ENCODE measurements at places on chromosomes 13 and 19.

GRCh38 chr19:4877753-4878490, 10.5 kb upstream of the PLIN3 start:
- DNase-seq, result no peak

GRCh38 chr13:48930918-48931317, 44.8 kb upstream of the FNDC3A start:
- no peak for DNase-seq

DNA sequence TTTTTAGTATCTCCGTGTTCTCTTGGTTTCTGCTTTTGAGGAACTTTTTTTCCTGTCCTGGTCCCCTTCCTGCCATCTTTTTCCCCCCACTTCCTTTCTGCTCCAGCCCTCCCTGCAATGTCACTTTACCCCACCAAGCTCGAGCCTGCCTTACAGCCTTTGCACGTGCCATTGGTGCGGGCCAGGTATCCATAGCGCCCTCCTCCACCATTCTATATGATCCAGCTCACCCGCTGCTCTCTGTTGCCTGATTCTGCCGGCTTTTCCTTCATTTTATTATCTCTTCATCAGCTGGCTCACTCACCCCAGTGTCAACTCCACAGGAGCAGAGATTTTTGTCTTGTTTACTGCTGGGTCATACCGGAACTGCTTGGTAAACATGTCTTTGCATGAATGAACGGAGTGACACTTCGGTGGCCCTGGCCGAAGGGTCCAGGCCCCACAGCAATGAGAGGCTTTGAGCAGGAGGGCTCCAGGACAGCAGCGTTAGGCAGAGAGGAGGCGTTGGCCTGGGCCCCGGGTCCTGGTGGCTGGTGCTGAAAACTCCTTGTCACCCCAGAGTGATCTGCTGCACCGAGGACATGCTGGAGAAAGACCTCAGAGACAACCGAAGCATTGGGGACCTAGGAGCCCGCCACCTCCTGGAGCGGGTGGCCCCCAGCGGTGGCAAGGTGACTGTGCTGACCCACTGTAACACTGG, 1.2 kb downstream of the MRI1 start:
- DNase-seq, result no peak

DNA sequence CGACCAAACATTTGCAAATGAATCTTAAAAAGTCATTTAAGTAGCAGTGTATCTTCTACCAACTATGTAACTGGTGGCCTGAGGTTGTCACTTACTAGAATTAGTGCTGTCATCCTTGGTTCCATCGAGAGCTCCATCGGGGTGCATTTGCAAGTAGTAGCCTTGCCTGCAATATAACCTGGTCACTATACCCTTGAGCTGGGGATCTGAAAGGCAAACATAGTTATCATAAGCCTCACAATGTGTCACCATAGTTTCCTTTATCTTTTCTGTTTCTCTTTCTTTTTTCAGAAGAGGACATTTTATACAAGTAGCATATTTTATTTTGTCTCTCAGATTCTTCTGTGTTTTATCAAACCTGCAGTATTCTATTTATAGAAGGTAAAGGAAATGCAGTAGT, 422.6 kb downstream of the ITGBL1 start:
- no peak for DNase-seq

GRCh38 chr19:4758659-4759058, 32.9 kb upstream of the FEM1A start:
- no peak for DNase-seq
